Urothelium cell line (cell line): ENCODE measurements at places on chromosomes 6 and 20.

DNA sequence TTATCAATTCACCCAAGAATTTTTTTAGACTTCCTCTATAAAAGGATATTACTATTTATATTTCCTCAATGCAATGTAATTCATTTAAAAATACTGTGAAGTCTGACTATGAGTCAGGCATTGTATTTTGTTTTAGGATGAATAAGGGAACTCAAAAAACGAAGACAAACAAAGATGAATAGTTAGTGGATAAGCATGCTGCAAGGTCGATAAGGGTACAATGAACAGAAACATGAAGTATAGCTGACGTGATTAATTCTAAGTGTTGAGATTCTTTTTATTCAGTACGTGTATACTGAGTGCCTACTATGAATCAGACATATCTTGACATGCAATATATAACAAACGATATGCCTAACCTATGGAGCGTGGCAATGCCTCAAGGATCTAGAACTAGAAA lies 105.4 kb downstream of the PDE10A start:
- no peak for DNase-seq

DNA sequence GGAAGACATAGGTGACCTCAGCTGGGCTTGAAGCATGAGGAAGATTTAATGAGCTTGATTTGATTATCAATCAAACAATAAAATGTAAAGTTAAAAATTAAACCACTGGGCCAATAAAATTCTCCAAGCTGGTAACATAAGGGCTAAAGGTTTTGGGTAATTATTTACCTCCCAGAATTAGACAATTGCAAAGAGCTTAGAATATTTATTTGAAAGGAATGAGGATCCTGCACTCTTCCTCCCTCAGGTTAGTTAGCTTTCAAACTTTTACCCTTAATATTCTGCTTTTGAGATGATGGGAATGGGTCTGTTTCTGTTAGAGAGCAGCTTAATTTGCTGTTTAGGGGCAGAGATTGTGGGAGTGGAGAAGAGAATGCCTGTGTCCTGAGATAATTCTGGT lies at the start of gene SLC17A4:
Gene SLC17A4, plus strand, starts transcription at position 208 of the 400 bp plus-strand sequence. CDS start 7,221 bp downstream, outside the sequence.
- DNase-seq: no peak

DNA sequence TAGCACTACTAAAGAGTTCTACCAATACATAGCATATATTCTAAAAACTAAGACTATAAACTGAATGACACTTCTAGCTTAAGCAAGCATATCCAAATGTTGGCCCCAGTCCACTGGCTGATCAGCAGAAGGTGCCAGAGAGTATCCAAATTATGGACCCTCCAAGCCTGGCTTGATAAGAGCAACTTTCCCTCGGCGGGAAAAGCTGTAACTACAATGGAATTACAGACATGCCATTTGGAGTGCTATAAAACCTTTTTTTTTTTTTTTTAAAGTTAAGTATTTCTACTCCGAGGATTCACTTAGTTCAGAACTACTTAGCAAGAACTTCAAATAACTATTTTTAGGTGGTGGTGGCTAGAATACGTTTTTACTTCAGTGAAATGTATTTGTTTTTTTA lies 94.6 kb downstream of the EPB41L2 start:
- DNase-seq: no peak

DNA sequence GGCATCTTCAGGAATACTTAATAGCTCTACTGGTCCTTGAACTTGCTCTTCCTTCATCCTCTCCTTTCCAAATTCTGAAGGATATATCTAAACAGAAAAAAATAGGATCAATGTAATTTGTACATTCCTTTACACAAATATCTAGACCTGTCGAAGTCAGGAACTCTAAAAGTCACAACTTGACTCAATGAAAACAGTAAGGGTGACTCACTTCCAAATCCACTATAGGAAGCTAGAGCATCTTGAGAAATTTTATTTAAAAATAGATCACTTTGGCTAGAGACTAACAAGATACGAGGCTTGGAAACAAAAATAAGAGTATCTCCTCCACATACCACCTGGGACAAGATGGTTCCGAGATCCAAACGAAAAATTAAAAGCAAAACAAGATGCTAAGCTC lies 12.2 kb downstream of the ESF1 start:
- DNase-seq: no peak

DNA sequence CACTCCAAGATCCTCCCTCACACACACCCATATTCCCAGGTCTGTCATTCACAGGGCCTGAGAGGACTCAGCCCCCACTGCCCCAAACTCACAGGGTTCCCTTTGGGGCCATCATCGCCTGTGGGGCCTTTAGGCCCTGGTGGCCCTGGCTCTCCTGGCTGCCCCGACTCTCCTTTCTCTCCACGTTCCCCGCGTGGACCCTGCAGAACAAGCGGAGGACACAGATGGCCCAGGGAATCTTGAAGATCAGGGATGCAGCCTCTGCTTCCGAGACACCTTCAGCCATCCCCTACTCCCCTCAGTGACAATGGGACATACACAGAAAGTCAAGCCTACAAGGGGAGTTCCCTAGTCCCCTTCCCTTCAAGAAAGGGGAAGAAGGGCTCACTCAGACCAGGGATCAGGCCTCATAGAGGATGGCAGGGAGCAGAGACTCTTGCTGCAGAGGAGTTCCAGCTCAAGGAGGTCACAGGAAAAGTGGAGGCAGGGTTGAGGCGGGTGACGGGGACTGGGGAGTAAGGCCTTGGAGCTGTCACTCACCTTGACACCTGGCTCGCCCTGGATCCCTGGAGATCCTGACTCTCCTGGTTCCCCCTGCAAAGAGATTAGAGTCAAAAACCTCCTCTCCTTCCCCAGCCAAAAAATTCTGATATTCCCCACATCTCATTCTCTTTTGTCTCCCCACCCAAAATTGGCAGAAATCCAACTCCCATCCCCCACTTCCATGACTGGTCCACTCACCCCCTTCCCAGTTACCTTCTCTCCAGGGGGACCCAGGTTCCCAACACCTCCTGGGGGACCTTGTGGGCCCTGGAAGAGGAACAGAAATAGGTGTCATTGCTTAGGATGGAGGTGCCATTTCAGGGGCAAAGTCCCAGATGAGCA lies 22.7 kb downstream of the COL11A2 start:
- no peak for DNase-seq

DNA sequence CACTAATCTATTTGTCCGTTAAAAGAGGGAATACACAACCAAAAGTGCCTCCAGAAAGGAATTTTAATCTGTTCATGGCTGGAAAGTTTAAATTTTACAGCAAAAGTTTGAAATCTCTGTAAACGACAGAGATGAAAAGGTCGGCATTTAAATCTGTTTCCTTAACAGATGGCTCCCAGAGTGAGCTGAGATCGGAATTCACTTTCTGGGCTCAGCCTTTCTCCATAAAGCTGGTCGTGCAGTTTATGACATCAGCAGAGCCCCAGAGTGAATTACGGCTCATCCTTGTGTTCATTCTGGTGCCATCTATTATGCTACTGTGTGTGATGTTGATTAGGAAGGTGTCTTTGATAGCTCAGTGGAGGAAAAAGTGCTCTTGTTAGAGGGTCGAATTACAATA lies 117.6 kb upstream of the ZFP64 start:
- no peak for DNase-seq

- DNase-seq: no peak
These were observed 738.6 kb downstream of the C6orf118 start for GRCh38 chr6:164570801-164571200.

DNA sequence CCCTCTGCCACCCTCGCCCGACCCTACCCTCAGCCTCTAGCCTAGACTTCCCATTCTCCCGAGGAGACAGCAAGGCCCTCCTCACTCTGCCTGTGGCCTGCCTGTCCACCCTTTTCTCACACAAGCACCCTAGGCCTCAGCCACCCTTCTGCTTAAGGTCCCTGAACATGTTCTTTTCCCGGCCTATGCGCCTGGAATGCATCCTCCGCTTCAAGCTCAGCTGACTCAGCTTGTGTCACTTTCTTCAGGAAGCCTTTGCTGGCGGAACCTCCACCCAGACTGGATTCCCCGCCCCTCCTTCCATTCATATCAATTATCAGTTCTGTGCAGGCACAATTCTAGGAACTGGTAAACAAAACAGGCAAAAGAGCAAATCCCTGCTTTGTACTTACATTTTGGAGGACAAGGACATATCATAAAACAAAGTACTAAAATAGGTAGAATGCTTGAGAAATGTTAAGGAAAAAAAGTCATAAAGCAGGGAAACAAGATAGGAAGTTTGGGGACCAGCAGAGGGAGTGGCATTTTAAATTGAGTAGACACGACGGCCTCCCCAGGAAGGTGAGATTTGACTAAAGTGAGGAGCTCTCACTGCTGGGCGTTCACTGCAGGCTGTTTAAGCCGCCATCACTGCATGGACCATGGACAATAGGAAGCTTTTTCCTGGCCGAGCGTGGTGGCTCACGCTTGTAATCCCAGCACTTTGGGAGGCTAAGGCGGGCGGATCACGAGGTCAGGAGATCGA lies 17.9 kb upstream of the SNHG17 start:
- peak; percentile 41 for DNase-seq

- DNase-seq: peak; percentile 49
These were observed 862 bp downstream of the UCKL1 start for GRCh38 chr20:63955281-63955826.

DNA sequence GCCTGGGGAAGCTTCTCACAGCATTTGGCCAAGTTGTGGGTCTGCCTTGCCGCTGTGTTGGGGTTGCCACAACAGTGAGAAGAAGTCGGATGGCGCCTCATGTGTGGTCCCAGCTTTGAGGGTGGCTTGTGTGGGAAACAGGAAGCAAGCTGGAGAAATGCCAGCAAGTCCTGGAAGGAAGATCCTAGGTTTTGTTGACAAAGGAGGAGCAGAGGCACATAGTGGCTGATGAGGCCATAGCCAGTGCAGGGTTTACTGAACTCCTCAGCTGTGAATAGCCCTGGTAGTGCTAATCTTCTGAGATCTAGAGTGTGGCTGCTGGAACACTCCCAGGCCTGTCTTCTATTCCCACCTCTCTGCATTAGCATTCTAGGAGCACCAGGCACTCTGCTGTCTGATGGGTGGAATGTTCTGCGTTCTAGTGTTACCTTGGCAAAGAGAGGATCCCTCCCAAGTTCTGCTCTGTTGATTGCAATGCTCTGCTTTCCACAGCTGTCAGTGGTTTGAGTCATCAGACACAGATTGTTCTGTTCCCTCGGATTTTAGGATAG lies 25.2 kb downstream of the SNPH start:
- no peak for DNase-seq

DNA sequence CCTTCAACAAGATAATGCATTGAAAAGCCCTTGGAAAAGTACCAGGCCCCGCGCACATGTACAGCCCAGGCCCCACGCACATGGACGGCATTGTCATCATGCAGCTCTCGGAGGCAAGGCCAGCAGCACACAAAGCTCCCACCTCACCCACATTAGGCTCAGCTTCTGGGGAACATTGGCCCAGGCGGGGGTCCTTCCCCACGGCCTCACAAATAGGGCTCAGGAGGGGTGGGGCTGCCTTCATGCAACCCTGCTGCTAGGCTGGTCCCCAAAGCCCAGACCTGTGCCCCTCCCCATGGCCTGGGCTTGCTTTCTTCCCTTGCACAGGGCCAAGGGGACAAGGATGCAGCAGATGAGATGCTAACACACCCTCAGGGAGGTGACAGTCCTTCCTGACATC lies 26.7 kb downstream of the NPEPL1 start:
- no peak for DNase-seq

DNA sequence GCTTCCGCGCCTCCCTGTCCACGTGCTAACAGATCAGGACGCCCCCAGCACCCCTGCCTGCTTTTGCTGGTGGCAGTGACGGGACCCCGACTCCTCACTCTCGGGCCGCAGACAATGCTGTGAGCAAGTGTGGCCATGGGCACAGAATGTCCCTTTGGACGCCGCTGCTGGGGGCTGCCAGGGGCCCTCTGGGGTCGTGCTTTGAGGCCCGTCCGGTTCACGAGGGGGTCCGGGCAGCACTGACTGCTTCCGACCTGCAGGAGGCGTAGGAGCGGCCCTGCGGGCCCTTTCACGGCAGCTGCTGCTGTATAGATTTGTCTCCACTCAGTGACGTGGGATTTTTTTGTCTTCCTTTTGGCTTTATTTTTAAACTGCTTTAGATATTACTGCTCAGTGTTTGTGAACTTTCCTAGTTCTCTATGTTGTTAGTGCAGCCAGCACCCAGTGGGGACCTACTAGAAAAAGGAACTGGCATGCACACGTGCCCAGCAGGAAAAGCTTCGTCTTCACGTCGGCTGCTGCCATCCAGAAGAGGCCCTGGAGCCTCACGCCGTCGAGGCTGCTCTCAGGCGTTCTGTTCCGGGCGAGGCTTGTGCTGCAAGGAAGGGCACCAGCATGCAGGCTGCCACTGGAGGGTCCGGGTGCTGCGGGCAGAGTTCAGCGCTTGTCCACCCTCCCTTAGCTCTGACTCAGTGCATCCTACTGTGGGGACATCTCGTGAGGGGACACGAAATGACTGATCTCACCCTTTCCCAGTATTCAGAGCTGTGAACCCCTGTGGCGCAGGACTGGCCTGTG lies 21.7 kb downstream of the UCKL1 start:
- no peak for DNase-seq

GRCh38 chr20:15332711-15333160 lies 995.3 kb upstream of the FLRT3 start:
- DNase-seq: no peak

- DNase-seq: peak; percentile 5
These were observed 304.5 kb downstream of the PRL start for GRCh38 chr6:21992178-21992967.

GRCh38 chr6:98583506-98583905 lies 250.9 kb upstream of the POU3F2 start:
- DNase-seq: no peak

GRCh38 chr6:170490259-170490658 lies 62.8 kb downstream of the PSMB1 start:
- DNase-seq: no peak

DNA sequence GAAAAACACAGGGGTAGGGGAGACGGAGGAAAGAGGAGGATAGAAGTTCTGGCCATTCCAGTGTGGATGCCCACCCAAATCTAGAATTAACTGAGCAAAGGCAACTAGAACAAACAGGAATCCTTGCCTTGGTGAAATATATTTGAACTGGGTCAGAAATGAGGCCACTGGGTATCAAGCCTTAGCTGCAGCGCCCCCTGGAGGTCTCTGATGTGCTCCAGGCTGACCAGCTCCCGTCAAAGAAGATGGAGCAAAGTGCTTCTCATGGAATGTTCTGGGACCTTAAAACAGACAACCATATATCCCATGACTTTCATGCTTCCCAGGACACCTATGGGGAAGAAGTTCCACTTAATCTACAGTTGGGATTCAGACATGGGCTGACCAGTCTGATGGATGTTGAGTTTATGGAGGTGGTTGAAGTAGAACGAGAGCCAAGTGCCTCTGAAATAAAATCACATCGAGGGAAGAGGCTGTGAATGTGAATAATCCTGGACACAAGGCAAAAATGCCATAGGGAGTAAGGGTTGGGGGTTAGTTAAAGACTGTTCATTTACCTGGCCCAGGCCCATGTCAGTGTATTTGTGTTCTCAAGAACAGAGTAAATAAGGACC lies 50.4 kb downstream of the HLA-DPB1 start:
- peak; percentile 37 for DNase-seq

GRCh38 chr6:119647309-119647708 lies 297.7 kb upstream of the MAN1A1 start:
- DNase-seq: no peak

DNA sequence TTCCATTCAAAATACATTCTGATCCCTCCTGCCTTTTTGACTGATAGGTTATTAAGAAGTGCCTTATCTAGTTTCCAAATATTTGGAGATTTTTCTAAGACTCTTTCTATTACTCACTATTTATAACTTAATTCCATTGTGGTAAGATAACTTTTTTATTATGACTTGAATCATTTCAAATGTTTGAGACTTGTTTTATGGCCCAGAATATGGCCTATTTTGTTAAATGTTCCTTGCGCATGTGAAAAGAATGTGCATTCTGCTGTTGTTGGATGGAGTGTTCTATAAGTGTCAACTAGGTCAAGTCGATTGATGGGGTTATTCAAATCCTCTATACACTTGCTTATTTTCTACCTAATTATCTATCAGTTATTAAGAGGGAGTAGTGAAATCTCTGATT lies 13.1 kb upstream of the TCP11 start:
- no peak for DNase-seq
